ENCODE measurements at places on chromosomes 1 and 21. TPM values are rescaled to one million over a fixed set of nuclear protein-coding genes. Genes with fewer than 3 reads are reported as not detected.

GRCh38 chr21:27643326-27643725, 676.4 kb upstream of the ADAMTS5 start:
- DNase-seq: no peak

DNA sequence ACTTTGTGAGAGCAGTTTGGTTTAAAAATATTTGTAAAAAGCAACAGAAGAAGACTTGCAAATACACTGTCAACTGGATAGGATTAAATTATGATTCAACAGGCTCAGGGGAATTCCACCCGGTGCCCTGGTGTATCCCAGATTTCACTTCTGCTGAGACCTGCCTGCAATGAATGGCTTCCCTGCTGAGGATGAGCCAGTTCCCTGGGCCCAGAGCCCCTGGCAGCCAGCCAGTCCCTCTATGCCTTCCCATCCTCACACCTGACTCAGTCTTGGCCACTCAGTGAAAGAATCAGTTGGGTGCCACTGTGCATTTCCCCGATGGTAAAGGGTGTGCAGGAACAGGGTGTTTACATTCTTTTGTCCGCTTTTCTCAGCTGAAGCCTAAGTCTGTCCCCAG, 64.4 kb downstream of the KCTD3 start:
- DNase-seq: no peak

- DNase-seq: no peak
Observed at GRCh38 chr1:243345205-243345604, 89.4 kb downstream of the SDCCAG8 start.

GRCh38 chr1:54977533-54978297, 2.7 kb upstream of the TMEM61 start:
- DNase-seq: no peak

- no peak for DNase-seq
Observed at GRCh38 chr1:234253732-234254131, 119.5 kb upstream of the COA6 start.

GRCh38 chr1:26391450-26391849, 18.9 kb upstream of the ZNF683 start:
- no peak for DNase-seq

DNA sequence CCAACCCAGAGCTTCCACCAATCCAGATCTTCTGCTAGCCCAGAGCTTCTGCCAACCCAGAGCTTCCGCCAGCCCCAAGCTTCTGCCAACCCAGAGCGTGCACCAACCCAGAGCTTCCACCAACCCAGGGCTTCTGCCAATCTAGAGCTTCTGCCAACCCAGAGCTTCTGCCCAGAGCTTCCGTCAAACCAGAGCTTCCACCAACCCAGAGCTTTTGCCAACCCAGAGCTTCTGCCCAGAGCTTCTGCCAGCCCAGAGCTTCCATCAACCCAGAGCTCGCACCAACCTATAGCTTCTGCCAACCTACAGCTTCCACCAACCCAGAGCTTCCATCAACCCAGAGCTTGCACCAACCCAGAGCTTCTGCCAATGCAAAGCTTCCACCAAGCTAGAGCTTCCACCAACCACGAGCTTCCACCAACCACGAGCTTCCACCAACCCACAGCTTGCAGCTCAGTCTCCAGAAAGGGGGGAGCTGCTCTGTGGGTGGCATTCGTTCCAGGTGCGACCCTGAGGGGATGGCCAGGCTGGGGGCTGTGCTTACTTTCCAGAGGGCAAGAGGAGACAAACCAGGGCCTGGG, 23.8 kb downstream of the CRYAA start:
- no peak for DNase-seq

DNA sequence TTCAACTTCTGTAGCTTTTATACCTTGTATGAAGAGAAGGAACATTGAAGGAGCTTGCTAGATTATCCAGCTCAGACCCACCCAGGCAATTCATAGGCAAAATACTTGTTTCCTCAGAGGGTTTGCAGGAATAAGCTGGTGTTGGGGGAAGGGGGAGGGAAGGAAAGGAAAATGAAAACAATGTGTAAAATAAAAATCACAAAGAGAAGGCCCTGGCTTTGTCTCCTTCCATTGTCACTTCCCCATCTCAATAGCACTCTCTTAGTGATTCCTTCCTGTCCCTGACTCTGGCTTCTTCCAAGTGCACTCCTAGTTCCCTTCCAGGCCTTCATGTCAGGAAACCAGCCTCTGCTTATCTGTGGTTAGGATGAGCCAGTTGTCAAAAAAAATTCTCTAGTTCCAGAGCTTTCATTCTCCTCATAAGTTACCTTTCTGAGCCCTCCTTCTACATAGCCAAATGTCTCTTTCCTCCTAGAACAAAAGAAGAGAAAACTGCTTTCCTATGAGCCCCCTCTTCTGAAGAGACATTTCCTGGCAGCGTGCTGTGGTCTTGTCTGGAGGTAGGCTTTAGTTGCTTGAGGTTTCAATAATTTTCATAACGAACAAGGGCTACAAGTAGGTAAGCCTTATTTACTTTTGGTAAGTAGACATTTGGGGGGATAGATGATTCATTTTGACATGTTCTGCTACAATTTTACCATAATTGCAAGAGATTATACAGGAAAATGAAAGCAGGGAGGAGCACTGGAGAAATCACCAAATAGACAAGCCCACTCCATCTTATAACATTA, 45.7 kb downstream of the FASLG start:
- no peak for DNase-seq

DNA sequence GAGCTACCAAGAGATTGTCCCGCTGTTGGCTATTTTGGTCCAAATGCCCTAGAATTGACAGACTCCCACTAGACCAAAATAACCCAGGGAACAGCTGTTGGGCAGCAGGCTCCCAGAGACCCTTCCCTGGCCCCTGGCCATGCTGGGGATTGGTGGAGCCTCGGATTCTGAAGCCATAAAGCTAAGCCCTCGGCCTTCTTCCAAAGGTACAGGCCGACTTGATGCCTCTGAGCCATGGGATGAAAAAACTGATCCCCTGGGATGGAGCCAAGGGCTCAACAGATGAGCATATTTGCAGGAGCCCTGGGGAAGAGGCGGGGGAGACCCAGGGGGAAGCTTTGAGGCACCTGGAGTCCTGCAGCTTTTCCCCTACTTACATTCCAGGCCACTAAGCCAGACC, 1.0 kb upstream of the LRRC38 start:
- no peak for DNase-seq

GRCh38 chr1:116360429-116361173, 12.4 kb upstream of the ATP1A1 start:
- no peak for DNase-seq

- no peak for DNase-seq
Observed at GRCh38 chr1:89276690-89277089, 4.0 kb upstream of the GBP5 start.

DNA sequence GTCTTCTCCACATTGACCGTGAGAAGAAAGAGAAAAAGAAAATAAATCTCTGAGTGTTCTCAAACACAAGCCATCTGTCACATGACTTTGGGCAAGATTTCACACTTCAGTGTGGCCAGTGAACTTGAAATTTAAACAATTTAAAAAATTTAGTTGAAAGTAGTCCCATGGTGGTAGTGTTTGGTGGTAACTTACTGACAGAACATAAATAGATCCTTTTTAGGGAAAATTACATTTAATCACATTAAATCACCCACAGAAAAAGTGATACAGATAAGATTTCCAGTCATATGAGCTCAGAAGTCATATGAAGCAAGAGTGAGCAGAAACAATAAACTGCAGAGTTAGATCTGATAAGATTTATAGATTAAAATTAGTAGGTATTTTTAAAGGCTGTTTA, 31.9 kb upstream of the SGIP1 start:
- DNase-seq: no peak

DNA sequence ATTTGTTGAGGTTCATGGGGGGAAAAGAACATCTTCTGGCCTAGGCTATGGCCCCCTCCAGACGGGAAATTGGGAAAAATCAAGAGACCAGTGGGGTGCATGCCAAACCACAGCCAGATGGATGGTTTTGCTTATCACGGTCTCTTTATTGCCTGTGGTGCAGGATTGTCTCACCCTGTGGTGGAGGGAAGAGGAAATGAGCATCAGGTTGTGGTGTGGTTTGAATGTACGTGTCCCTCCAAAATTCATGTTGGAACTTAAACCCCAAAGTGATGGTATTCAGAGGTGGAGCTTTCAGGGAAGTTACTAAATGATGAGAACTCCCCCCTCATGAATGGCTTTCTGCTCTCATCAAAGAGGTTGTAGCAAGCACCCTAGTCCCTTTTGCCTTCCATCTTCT, 525.7 kb downstream of the NPHP4 start:
- no peak for DNase-seq

DNA sequence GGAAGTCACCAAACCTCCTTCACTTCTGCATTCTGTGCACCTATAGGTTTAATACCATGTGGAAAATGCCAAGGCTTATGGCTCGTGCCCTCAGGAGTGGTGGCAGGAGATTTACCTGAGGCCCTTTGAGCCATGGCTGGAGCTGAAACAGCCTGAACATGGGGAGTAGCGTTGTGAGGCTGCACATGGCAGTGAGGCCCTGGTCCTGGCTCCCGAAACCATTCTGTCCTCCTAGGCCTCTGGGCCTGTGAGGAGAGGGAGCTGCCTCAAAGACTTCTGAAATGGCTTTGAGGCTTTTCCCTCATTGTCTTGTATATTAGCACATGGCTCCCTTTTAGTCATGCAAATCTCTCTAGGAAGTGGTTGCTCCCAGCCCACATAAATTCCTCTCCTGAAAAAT, 20.6 kb downstream of the PTGFR start:
- no peak for DNase-seq

- no peak for DNase-seq
Observed at GRCh38 chr1:221331273-221332183, 410.4 kb downstream of the DUSP10 start.

DNA sequence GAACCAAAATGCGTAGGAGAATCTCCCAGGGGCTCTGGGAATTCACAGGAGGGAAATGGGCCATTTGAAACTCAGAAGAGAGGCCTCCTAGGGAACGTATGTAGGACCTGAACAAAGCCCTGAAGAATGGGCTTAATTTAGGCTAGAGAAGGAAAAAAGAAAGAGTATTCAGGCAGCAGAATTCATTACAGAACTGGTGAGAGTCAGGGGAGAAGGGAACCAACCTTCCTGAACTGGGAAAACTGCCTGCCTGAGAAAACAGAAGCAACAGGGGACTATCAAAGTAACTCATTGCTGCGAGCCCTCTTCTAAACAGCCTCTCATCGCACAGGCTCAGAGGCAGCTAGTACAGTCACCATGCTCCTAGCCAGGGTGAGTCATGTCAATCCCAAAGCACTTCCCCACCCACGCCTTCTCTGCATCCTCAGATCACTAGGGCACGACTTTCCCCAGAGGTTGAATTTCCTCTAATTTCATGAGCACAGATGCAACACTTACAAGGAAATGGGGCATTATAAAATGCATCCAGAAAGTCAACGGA, 98.1 kb downstream of the ADSS2 start:
- DNase-seq: no peak

DNA sequence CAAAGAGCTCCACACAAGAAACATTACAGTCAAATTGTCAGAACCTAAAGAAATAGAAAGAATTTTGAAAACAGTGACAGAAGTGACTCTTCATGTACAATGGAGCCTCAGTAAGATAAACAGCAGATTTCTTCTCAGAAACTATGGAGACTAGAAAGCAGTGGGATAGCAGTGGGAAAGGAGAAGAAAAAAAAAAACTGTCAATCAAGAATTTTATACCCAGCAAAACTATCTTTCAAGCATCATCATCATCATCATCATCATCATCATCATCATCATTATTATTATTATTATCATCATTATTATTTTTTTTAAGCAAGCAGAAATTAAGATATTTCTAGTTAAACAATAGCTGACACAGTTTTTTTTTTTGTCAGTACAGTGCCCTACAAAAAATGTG, 24.2 kb downstream of the CEP170 start:
- no peak for DNase-seq

DNA sequence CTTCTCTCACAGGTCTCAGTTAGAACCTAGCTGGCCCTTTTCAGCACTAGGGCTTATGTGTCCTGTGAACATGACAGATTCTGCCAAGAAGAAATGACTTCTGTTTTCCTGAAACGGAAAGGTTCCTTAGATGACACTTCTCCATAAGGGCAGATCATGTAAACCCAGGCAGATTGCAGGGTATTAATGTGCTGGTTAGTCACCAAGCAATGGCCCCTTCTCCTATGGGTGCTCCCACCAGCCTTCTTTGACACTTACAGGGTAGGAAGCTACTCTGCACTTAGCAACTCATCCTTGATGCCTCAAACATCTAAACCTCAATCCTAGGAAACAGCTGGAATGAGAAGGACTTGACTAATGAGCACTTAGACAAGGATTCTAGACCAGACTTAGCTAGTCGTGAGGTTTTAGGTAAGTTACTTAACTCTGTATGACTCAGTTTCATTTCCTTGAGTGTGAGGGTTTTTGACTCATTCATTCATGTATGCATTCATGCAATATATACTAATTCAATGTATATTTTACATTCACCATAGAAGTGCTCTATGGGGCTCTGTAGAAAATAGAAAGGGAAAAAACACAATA, 74.1 kb upstream of the PLXNA2 start:
- no peak for DNase-seq

GRCh38 chr1:30197639-30198450, 525.5 kb downstream of the MATN1 start:
- no peak for DNase-seq

GRCh38 chr1:199995096-199995685, 32.3 kb upstream of the NR5A2 start:
- no peak for DNase-seq

DNA sequence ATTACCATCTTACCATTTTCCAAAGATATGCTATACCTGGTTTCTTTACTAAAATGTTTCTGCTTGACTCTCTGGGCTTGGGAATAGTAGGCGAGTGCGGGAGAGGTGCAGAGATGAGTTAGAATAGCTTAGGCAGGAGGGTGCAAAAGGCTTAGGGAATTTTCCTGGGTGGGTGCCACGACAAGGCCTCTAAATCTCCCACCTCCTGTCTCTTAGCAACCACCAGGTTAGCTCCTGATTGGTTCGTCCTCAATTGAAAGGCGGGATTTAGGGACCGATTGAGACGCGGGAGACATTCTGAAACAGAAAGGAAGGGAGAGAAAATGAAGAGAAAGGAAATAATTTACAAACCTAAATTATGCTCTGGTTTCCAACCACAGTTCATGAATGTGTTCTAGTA, 3.1 kb downstream of the ACKR1 start:
- no peak for DNase-seq

- no peak for DNase-seq
Observed at GRCh38 chr1:44717653-44718052, 13.3 kb downstream of the RNU5D-1 start.

BMP8B gene
- total RNA-seq: 0.41 TPM

FCRL1 gene
- total RNA-seq: not detected

TNFRSF14 gene
- total RNA-seq: 2.4 TPM

DCDC2B gene
- total RNA-seq: not detected

VWA1 gene
- total RNA-seq: 2.9 TPM

C1QC gene
- total RNA-seq: 7.3 TPM

FAM177B gene
- total RNA-seq: not detected

AGMAT gene
- total RNA-seq: 0.82 TPM

SLAMF1 gene
- not detected for total RNA-seq

GPN2 gene
- total RNA-seq: 8.6 TPM

HCRTR1 gene
- total RNA-seq: 1.6 TPM

LHX8 gene
- 2.4 TPM for total RNA-seq

EXTL1 gene
- 1.2 TPM for total RNA-seq

ANXA9 gene
- under 0.01 TPM for total RNA-seq

C1orf87 gene
- total RNA-seq: not detected

MCOLN2 gene
- not detected for total RNA-seq

S100B gene
- total RNA-seq: 6.1 TPM

ACTA1 gene
- total RNA-seq: 0.41 TPM

NCMAP gene
- total RNA-seq: under 0.01 TPM

IFNAR1 gene
- 49.3 TPM for total RNA-seq
